Liver (tissue), 10 donors: ENCODE measurements at places on chromosomes 11 and 22.
A peak's percentile ranks its signal among the peaks of the same experiment; 100 is the strongest.

DNA sequence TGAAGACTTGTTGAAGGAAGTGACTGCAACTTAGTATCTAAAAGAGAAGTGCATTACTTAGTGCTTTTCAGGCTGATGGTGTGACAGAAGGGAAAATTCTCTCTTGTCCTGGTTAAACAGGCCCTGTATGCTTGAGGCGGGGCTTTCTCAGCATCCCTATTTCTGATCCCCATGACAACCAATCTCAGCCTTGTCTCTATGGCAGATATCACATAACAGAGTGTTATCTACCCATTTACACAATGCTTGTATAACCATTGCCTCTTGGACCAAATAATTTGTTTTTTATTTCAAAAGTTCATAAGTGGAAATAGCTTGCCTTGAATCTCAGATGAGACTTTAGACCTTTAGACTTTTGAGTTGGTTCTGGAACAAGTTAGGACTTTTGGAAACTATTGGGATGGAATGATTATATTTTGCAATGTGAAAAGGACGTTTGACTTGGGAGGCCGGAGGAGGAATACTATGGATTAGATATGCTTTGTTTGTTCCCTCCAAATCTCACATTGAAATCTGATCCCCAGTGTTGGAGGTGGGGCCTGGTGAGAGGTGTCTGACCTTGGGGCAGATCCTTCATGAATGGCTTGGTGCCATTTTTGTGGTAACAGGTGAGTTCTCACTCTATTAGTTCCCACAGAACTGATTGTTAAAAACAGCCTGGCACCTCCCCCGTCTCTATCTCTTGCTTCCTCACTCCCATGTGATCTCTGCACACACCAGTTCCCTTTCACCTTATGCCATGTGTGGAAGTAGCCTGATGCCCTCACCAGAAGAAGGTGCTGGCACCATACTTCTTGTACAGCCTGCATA, 3.1 kb upstream of the GLYAT start:
- H3K27ac ChIP-seq = peak overlapping the region; percentile 44
- no peaks in the 10 kb centered on the region for H3K36me3 ChIP-seq
- DNase-seq = no peak
- H3K27me3 ChIP-seq = no peaks in the 10 kb centered on the region

- no peak overlapping the region for H3K27ac ChIP-seq
- no peaks in the 10 kb centered on the region for H3K27me3 ChIP-seq
- H3K4me3 ChIP-seq = no peak overlapping the region
- H3K36me3 ChIP-seq = no peaks in the 10 kb centered on the region
Observed at GRCh38 chr22:45314786-45315185, 5.1 kb downstream of the FAM118A start.

DNA sequence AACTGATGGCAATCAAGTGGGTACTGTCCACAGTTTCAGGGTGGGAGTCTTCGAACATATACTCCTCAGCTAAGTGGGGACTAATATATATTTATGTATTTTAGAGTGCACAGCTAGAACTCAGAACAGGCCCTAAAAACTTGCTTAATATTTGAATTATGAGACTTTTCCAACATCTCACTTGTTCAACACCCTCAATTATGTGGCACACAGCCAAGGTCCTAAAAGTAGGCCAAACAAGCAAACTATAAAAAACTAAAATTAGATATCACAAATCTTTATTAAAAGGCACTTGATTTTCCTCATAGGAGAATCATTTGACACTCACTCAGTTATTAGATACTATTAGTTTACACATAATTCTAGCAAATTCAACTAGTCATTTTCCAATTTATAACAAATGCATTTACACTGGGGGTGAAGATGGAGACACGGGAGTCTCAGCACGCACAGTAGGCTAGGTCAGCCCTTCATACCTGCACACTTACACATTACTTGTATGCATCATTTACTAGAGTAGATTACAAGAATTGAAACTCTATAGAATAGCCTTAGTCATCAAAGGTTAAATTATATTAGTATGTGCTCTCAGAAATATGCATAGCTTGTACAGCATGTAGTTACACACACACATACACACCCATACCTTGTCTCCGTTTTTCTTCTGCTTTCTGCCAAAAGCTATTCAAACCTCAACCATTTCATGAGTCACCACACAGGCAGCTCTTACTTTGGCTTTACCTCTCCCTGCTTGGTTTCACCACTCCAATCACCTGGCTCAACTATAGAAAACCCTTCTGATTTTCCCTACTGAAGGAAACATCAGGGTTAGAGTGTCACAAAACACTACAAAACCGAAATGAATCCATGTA, 171.5 kb downstream of the SBF2 start:
- no peak overlapping the region for H3K27ac ChIP-seq
- DNase-seq = no peak
- H3K4me1 ChIP-seq = no peaks in the 10 kb centered on the region
- H3K36me3 ChIP-seq = no peaks in the 10 kb centered on the region
- no peaks in the 10 kb centered on the region for H3K27me3 ChIP-seq

GRCh38 chr11:69375316-69376154, 81.6 kb downstream of the MYEOV start:
- no peak for DNase-seq
- no peak overlapping the region for H3K4me3 ChIP-seq
- no peak overlapping the region for H3K27ac ChIP-seq
- H3K36me3 ChIP-seq = no peaks in the 10 kb centered on the region
- H3K4me1 ChIP-seq = no peaks in the 10 kb centered on the region

DNA sequence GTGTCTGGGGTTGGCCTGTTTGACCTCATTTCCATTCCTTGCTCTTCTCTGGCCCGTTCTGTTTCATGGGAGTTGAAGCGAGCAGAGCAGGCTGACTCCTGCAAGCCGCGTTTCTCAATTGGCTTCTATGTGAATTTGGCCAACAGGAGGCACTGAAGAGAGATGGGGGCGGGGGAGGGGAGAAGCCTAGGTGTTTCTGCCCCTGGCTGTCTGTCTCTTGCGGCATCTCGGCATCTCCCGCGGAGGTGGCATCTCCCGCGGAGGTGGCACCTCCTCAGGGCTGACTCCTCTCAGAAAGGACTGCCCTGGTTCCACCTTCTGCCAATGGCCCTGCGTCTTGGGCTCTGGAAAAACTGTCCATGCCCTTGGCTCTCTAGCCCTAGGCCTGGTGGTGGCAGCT, 125.6 kb upstream of the CSNK2A3 start:
- no peaks in the 10 kb centered on the region for H3K4me1 ChIP-seq
- no peak for DNase-seq
- no peaks in the 10 kb centered on the region for H3K36me3 ChIP-seq
- no peaks in the 10 kb centered on the region for H3K27me3 ChIP-seq

DNA sequence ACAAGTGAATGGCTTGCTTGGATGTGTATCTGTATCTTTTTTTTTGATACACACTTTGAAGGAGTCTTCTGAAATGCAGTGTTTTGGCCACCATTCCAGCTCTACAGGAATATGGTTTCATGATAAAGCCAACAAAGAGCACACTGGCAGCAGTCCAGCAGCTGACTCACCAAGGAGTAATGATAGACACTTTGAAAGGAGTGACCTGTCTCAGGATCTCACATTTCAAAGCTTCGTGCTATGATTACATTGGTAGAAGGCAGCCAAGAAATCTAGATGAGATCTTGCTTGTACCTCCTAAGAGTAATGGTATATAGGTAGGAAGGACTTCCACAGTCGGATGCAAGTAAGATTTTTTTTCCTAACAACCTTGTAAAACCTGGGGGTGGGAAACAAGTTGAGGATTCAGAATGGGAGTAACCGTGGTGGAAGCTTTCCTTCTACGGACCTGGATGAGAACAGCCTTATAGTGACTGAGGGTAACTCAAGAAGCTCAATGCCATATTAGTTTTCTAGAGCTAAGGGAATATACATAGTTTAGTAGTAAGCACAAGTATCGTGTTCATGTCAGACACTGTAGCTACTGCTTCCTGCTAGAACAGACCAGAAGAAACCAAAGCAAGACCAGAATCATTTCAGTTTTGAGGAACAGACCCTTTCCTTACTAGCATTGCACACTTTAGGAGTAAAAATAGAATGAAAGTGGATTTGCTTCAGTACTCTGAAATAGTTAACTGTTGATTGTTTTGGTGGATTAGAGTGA, 25.0 kb downstream of the MTMR3 start:
- no peak overlapping the region for H3K4me3 ChIP-seq
- H3K27me3 ChIP-seq = no peaks in the 10 kb centered on the region
- no peaks in the 10 kb centered on the region for H3K36me3 ChIP-seq
- H3K27ac ChIP-seq = peak overlapping the region; percentile 7
- peaks cover 11% of the 10 kb centered on the region for H3K4me1 ChIP-seq

DNA sequence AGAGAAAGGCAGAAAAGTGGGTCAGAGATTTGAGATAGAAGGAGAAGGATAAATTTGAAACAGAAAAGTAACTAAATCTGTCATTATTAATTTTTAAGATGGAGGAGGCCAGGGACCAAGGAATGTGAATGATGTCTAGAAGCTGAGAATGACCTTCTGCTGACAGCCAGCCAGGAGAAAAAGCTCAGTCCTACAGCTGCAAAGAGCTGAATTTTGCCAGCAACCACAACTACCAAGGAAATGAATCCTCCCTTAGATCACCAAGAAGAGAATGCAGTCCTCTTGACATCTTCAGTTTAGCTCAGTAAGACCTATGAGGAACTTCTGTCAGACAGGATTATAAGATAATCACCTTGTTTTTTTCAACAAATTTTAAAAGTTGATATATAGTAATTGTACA, 538.2 kb downstream of the LRRC4C start:
- no peaks in the 10 kb centered on the region for H3K36me3 ChIP-seq
- peaks cover 2% of the 10 kb centered on the region for H3K27me3 ChIP-seq
- no peak for DNase-seq
- H3K27ac ChIP-seq = no peak overlapping the region

- H3K4me1 ChIP-seq = peaks cover 51% of the 10 kb centered on the region
- H3K4me3 ChIP-seq = no peak overlapping the region
- no peaks in the 10 kb centered on the region for H3K36me3 ChIP-seq
- no peak overlapping the region for H3K27ac ChIP-seq
- DNase-seq = no peak
Observed at GRCh38 chr11:66349084-66349386, 1.6 kb upstream of the B4GAT1 start.

GRCh38 chr11:46055371-46055770, 65.9 kb downstream of the PHF21A start:
- H3K27me3 ChIP-seq = no peaks in the 10 kb centered on the region
- no peak for DNase-seq
- H3K4me1 ChIP-seq = no peaks in the 10 kb centered on the region
- no peaks in the 10 kb centered on the region for H3K36me3 ChIP-seq

- H3K36me3 ChIP-seq = no peaks in the 10 kb centered on the region
- H3K4me3 ChIP-seq = no peak overlapping the region
- no peak overlapping the region for H3K27ac ChIP-seq
- no peaks in the 10 kb centered on the region for H3K4me1 ChIP-seq
Observed at GRCh38 chr22:16965083-16965482, 42.9 kb downstream of the GAB4 start.

DNA sequence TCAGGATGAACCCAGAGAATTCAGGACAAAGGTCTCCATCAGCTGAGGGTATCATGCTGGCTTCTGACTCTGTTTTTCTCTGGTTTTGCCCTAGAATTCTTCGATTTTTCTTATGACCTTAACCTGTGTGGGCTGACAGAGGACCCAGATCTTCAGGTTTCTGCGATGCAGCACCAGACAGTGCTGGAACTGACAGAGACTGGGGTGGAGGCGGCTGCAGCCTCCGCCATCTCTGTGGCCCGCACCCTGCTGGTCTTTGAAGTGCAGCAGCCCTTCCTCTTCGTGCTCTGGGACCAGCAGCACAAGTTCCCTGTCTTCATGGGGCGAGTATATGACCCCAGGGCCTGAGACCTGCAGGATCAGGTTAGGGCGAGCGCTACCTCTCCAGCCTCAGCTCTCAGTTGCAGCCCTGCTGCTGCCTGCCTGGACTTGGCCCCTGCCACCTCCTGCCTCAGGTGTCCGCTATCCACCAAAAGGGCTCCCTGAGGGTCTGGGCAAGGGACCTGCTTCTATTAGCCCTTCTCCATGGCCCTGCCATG, 16.8 kb downstream of the SERPING1 start:
- peaks cover 67% of the 10 kb centered on the region for H3K4me1 ChIP-seq
- no peak overlapping the region for H3K27ac ChIP-seq
- H3K4me3 ChIP-seq = no peak overlapping the region
- peaks cover 53% of the 10 kb centered on the region for H3K36me3 ChIP-seq
- H3K27me3 ChIP-seq = no peaks in the 10 kb centered on the region

- no peak overlapping the region for H3K27ac ChIP-seq
- no peak overlapping the region for H3K4me3 ChIP-seq
- H3K36me3 ChIP-seq = no peaks in the 10 kb centered on the region
- no peaks in the 10 kb centered on the region for H3K4me1 ChIP-seq
Observed at GRCh38 chr11:12606597-12606996, 67.6 kb upstream of the TEAD1 start.

GRCh38 chr11:75593286-75593915, 31.3 kb downstream of the SERPINH1 start:
- peaks cover 1% of the 10 kb centered on the region for H3K4me1 ChIP-seq
- no peaks in the 10 kb centered on the region for H3K36me3 ChIP-seq
- H3K4me3 ChIP-seq = no peak overlapping the region
- no peaks in the 10 kb centered on the region for H3K27me3 ChIP-seq

DNA sequence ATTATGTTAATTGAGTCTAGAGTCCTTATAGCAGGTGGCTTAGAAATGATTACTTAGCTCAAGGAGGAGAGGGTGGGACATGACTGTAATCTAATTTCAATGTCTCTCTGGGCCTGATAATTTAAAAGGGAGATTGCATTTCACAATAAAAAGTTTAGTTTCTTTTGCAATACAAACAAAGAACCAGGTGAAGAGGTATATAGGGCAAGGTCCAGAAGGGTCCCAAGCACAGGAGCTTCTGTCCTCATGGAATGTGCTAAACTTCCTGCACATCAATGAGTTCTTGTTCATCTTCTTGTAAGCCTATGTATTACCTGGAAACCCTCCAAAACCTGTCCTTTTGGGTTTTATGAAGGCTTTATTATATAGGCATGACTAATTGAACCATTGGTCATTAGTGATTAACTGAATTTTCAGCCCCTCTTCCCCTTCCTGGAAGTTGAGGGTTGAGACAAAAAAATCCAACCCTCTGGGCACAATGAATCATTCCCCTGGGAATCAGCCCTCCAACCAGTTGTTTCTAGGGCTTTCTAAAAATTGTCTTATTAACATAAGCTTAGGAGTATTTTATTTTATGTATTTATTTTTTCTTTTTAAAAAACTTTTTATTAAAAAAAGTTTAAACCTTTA, 37.6 kb downstream of the MS4A2 start:
- H3K36me3 ChIP-seq = no peaks in the 10 kb centered on the region
- H3K27me3 ChIP-seq = no peaks in the 10 kb centered on the region
- no peak for DNase-seq
- no peak overlapping the region for H3K27ac ChIP-seq

- no peak overlapping the region for H3K4me3 ChIP-seq
- H3K4me1 ChIP-seq = no peaks in the 10 kb centered on the region
- no peak for DNase-seq
- H3K27me3 ChIP-seq = no peaks in the 10 kb centered on the region
Observed at GRCh38 chr11:128048121-128048520, 539.2 kb downstream of the ETS1 start.
